Effector memory CD4-positive, alpha-beta T cell (primary cell): ENCODE measurements at places on chromosomes 11 and 22.

DNA sequence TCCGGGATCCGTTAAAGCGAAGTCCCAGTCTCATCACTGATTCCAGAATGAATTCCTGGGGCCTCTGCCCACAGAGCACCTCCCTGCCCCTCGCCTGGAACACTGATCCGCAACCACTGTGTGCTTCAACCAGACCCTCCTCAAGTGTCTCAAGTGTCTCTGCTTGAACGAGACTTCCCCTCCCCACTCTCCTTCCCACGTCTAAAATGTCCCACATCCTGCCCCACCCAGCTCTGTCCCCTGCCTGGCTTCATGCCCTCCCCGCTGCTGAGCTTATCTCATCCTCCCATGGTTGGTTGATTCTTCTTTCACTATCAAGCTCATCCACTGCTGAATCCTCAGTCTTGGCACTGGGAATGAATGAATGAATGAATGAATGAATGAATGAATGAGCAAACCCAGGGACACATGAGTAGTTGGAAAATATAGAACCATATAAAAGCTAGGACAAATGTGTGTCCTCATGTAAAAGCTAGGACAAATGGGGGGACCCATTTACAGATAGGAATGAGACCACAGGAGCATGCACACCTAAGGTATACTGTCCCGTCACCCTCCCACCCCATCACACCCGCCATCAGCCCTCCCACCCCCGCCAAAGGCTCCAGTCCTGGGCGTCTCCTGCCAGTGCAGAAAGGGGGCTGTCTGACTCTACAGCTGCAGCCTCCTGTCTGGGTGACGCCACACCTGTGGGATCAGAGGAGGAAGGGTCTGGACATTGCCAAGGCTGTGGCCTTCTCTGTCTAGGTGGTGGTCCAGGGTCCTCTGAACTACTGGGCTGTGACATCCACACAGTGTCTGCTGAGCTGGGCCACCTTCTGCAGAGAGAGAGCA, 71.4 kb upstream of the LINC01488 start:
- no peak for DNase-seq

GRCh38 chr11:73394416-73395296, 18.5 kb downstream of the RELT start:
- no peak for DNase-seq

DNA sequence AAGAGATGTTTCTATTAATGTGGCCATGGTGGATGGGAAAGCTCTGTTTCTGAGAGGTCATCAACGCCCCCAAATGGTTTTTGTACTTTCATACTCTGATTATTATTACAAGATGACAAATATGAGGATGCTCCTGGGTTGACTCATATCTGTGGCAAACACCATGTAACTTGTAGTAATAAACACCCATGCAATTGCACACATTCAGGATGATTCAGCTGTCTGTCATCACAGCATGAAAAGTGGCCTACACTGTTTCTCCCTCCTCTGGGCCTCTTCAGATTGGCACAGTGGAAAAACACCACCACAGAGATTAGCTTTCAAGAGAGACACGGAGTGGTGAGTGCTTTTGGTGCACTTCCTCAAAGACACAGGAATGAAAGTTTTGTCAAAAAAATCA, 85.4 kb downstream of the MTNR1B start:
- no peak for DNase-seq

DNA sequence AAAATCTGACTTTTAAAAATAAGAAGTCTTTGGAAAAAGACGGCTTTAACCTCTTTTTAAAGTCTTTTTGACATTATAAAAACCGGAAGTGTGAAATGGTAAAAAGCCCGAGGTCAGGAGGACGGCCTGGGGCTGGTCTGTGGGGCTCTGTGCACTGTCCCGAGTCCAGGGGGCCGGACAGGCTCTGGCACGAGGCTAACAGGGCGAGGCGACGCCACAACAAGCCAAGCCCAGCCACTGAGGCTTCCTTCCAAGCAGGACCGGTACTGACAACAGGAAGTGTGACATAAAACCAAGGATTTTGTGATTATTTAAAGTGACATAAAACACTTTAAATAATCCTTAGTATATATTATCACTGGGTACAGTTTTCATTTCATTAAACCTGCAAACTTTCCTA, 39.2 kb downstream of the BRD1 start:
- DNase-seq, result no peak

- no peak for DNase-seq
These were observed 17.8 kb upstream of the FXYD2 start for GRCh38 chr11:117842131-117842941.

GRCh38 chr11:70358753-70359152, 39.6 kb upstream of the CTTN start:
- no peak for DNase-seq

GRCh38 chr11:115123641-115124040, 380.6 kb downstream of the CADM1 start:
- DNase-seq, result no peak

GRCh38 chr22:37165940-37166674, 16.4 kb upstream of the IL2RB start:
- DNase-seq, result no peak

DNA sequence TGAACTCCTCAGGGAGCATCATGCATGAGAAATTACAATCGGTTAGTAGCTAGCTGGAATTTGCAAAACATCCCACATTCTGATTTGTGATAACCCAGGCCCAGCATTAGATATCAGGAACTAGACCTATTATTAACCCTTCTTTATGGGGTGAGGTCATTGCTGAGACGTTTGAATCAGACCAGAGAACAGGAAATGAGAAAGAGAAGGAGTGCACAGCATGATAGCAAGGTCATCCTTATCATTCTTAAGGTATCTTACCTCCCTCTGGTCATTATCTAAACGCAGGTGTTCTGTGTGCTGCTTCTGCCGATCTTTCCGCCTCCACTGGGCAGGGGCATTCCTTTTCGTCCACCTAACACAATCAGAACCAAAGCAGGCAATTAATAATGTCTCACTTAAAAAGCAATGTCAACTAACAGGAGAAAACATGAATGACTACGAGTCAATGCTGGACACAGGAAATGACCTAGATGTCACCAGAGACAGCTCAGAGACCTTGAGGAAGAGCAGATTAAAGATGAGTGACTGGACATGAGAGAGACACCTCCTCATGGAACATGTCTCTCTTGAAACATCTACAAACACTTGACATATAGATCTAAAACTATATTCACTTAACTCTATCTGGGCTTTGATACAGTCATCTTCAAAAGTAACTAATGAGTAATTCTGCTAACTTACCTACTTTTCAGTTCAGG, 78.3 kb upstream of the SCUBE2 start:
- no peak for DNase-seq
